Hepatocyte (in vitro differentiated cells): ENCODE measurements at places on chromosomes 5 and 9. TPM values are rescaled to one million over a fixed set of nuclear protein-coding genes. Genes with fewer than 3 reads are reported as not detected.

The UBE2QL1 gene
- total RNA-seq: 0.17 and 0.36 TPM in 2 replicates

The SEMA6A gene
- 50.0 and 68.6 TPM in 2 replicates for total RNA-seq

The CBY3 gene
- total RNA-seq: not detected in 2 replicates

The HAPLN1 gene
- 43.0 and 49.7 TPM in 2 replicates for total RNA-seq

The GPR151 gene
- 0.03 TPM in 1 of 2 replicates, not detected in the other for total RNA-seq

The PCDHGA12 gene
- 0.70 and 0.96 TPM in 2 replicates for total RNA-seq

The TMEM215 gene
- total RNA-seq: 0.40 and 0.43 TPM in 2 replicates
